NCI-H345 (cell line): ENCODE measurements at places on chromosomes 3 and 15.

DNA sequence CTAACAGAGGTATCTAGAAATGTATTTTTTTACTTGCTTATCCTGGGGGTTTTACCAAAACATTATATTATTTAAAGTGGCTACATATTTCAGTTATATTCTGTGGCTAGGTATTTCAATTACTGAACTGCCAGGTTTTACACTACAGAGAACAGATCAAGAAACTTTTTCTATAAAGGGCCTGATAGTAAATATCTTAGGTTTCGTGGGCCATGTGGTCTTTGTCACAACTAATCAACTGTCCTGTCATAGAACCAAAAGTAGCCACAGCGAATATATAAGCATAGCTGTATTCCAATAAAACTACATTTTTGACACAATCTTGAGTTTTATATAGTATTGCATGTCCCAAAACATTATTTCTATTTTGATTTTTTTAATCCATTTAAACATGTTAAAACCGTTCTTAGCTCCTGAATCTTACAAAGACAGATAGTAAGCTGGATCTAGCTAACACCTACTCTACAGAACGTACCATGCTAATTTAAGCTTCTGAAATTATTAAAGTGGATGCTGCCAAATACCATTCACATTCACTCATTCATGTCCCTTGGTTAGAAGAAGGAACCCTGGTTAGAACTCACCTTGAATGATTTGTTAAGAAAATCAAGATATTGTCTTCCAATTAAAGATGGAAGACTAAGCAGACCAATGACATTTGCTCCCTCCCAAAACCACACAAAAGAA, 118.2 kb upstream of the TGFBR2 start:
- DNase-seq = no peak

GRCh38 chr15:49927189-49927861, 191.7 kb downstream of the ATP8B4 start:
- no peak for DNase-seq

GRCh38 chr3:163587342-163587741, 1491.0 kb downstream of the SI start:
- no peak for DNase-seq

GRCh38 chr15:70906842-70907241, 14.2 kb downstream of the LRRC49 start:
- DNase-seq = no peak

GRCh38 chr15:44729408-44730127, 6.8 kb upstream of the TRIM69 start:
- peak; percentile 44 for DNase-seq

DNA sequence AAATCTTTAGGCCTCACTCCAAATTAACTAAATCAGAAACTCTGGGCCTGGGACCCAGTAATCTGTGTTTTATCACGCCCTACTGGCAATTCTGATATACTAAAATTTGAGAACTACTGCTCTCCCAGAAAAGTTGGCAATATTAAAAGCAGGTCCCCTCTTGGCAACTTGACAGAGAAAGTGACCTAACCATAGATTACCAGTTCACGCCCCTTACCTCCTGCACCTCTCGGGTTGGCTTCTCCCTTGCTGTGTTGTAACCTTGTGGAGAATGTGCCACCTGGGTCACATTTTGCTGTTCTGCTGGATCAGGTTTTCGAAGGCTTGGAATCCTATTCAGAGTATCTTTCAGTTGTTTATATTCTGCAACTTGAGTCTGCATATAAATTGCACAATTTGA, 59.1 kb downstream of the GOLIM4 start:
- no peak for DNase-seq

- no peak for DNase-seq
Observed at GRCh38 chr3:58230876-58231552, 6.6 kb upstream of the ABHD6 start.

- DNase-seq = no peak
Observed at GRCh38 chr3:170889630-170890029, 18.8 kb downstream of the EIF5A2 start.

DNA sequence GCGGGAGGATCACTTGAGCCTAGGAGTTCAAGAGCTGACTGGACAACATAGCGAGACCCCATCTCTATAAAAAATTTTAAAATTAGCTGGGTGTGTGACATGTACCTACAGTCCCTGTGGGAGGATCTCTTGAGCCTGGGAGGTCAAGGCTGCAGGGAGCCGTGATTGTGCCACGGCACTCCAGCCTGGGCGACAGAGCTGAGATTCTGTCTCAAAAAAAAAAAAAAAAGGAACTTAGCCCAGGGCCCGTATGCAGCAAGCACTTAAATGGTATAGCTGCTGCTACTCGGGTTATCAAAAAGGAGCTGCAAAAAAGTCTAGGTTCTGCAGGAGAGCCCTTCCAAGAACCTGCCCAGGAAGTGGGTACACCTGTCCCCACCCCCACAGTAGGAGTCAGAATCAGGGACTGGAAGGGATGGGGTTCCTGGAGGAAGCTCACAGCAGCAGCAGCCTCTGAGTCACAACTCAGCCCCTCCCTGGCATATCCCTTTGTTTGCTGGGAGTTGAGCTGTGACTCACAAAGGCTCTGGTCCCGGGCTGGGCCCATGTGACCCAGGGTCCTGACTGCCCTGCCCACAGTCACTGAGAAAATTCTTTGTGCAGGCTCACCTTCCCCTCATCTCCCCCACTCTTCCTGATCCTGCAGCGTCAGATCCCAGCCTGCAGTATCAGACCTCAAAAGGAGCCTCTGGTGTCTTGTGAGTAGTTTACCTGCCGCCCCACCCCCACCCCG, at the start of gene SPATA12:
Gene SPATA12, plus strand, starts transcription at position 576 of the 733 bp plus-strand sequence. CDS start 13,031 bp downstream, outside the sequence.
- peak; percentile 52 for DNase-seq

- DNase-seq = no peak
Observed at GRCh38 chr15:42547918-42548248, 710 bp downstream of the LRRC57 start.

DNA sequence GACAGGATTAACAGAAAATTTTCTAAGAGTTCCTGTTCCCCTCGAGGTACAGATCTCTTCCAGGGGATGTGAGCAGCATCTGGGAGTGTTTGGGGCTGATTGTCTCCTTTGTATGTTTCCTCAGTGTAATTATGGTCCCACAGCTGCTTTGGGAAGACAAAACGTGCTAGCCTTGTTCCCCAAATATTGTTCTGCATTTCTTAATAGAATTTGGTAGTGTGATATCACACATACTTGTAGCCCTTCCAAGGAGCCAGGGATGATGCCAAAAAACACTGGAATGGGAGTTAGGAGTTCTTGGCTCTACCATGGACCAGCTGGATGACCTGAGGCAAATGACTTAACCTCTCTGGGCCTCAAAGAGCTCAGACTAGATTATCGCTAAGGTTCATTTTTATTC, 19.0 kb upstream of the AGBL1 start:
- no peak for DNase-seq

DNA sequence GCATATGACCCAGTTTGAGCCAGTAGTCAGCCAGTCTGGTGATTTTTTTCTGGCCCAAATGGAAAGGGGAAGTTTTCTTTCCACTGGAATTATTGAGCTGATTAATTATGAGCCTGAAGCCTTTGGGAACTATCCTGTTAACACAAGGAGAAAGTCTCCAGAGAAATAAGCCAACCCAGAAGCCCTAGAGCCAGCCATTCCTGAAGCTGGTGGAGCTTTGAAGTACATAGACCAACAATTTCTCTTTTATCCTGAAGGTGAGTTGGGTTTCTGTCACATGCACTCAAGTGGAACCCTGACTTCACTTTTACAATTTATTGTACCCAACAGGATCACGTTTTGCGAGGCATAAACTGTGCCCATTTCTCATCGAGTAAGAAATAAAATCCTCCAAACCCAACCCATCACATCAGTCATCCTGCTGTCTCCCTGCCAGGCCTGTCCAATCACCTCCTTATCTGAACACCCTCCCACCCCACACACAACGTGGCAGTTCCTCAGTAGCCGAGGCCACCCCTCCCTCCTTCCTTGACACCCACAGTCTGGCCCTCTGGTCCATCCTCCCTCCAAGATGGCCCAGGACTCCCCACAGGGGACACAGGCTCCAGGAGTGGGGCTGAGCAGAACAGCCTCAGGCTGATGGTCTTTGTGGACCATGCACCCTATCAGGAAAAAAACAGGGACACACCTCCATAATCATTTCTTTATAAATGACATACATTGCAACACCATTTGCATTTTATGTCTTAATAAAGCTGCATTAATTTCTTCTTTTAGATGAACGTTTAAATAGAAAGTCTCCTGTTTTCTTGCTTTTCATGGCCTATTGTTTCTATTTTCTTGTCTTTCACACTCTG, 55.7 kb upstream of the GATA2 start:
- no peak for DNase-seq

DNA sequence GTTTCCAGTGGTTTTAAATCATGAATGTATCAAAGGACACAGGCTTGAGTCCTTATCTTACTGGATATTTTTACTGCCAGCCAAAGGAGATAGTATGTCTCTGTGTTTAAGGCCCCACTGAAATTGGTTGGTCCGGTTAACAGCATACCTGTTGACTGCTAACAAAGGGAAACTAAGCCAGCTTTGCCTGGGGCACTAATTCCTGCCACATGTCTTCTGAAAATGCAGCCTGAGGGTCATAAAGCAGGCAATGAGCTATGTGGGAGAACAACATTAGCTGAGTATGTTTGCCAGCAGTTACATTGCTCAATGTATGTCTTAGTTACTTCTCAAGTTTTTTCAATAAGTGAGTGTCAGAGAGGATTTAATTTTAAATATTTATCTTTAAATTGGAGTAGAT, 12.4 kb downstream of the PLS1 start:
- DNase-seq = no peak

DNA sequence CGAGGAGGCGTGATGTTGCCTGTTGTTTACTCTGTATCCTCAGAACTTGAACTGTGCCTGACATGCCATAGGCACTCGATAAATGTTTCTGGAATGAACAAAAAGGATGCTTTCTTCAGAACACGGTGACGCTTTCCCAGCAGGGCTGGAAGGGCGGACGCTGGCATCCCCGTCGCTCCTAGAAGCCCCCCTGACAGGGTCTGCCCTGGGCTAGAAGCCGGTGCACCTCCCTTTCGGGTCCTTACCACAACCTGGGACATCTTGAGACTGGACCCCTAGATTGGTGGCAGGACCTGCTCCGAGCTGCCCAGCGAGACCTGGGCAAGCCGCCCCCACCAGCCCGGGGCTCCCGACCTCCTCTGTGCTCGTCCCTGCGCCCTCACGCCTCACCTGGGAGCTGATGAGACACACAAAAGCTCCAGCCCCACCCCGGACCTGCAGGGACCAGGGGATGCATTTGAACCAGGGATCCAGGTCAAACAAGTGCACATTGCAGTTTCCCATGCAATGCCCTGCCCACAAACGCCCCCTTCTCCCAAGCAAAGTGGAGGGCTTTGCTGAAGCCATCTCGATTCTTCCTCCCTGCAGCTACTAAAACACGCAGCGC, 131.2 kb upstream of the MEF2A start:
- no peak for DNase-seq

DNA sequence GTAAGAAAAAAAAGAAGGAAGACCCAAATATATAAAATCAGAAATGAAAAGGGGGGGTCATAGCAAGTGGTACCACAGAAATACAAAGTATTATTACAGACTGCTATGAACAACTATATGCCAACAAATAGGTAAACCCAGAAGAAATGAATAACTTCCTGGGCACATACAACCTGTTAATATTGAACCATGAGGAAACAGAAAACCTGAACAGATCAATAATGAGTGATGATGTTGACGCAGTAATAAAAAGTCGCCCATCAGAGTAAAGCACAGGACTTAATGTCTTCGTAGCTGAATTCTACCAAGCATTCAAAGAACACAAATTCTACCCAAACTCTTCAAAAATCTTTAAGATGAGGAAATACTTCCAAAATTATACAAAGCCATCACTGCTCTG, 921.6 kb upstream of the SEMA6D start:
- no peak for DNase-seq

- no peak for DNase-seq
Observed at GRCh38 chr15:48965972-48966371, 2.3 kb upstream of the SHC4 start.

- no peak for DNase-seq
Observed at GRCh38 chr3:150738688-150739087, 24.3 kb downstream of the SIAH2 start.

GRCh38 chr3:23330568-23330967, 127.4 kb downstream of the UBE2E2 start:
- no peak for DNase-seq

DNA sequence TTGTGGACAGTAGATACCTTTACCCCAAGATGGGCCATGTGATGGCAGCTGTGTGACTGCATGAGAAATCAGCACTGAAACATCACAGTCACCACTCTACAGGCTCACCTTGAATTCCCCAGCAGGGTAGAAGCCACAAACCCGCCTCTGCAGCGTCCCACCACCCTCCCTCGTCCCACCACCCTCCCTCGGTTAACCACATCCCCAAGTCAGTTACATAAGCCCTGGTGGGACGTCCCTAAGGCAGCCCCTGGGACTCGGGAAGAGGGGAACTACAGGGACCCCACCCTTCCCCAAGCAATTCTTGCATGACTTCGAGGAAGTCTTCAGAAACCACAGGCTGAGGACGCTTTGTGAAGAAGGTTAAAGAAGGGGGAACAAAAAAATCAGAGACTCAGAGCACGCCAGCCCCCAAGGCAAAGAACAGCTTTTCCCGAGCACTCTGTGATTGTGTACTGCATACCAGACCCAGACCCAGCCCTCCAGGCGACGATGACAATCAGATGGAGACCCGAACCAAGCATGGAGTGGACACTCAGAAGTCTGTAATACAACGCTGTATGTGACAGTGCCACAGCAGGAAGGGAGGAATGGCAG, 60.5 kb downstream of the SH3BP5 start:
- no peak for DNase-seq

GRCh38 chr3:154011036-154011435, 110.2 kb upstream of the ARHGEF26 start:
- no peak for DNase-seq

GRCh38 chr15:76327191-76328105, 9.1 kb upstream of the ISL2 start:
- no peak for DNase-seq

DNA sequence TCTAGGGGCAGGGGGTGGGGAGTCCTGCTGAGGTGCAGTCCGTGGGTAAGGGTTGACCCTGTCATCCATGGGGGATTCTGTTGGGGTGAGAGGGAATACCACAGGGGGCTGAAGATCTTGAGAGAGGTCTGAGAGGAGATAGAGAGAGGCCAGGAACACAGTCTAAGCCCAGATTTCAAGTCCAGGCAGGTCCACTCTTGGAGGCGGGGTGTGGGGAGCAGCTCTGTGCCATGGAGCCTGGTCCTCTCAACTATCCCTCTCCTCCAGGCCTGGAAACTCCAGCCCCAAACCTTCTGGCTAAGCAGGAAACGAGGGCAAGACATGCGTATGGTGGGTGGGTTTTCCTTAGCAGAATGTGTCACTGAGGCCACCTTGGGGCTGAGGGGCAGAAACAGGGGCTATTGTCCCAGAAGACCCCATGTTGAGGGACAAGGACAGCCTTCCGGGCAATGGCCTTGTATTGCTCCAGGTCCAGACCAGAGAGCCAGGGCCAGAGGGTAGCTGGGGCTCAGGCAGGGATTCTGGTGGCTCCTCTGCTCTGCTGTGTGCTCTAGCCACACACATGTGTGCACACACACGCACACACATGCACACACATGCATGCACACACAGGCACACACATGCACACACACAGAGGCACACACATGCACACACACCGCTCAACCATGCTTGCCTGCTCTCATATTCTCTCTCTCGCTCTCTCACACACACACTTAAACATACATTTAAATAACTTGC, 48.6 kb upstream of the MAGEF1 start:
- DNase-seq = no peak
